ENCODE measurements at places on chromosomes 12 and 14. TPM values are rescaled to one million over a fixed set of nuclear protein-coding genes. Genes with fewer than 3 reads are reported as not detected.

Gene ORMDL2
- 28.5 TPM for total RNA-seq

GRCh38 chr14:28966416-28967233, 200.0 kb downstream of the FOXG1 start:
- DNase-seq = no peak

DNA sequence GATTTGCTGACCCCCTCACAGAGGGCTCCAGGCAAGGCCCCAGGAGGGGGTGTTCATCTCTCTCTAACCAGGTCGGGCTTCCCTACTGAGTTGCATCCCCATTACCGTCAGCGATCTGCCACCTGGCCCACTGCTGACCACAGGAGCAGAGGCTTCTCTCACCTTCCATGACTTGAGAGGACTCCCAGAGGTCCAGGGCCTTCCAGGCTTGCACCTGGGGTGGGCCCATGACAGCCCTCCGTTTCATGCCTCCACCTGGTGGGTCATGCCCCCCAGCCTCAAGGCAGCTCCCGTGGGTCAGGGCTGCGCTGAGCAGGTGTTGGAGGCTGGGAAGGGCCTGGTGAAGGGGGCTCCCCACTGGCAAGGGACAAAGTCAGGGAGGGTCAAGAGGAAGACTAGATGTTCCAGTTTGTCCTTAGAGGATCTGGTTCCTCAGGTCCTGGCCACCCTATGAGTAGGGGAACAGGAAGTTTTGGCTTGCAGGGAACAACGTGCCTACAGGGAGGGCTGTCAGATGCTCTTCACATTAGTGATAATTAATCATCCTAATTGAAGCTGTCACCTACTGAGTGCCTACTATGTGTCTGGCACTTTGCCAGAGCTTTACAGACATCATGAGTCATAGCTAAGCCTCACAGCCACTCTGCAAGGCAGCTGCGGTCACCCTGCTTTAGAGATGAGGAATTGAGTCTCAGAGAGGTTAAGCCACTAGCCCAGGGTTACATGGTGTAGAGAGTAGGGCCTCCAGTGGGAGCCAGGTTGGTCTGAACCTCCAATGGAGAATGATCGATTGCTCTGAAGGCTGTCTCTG, 13.8 kb downstream of the NFKBIA start:
- DNase-seq = no peak

Gene FERMT2
- total RNA-seq = 90.2 TPM

- DNase-seq = no peak
These were observed 72.0 kb upstream of the BBS10 start for GRCh38 chr12:76420222-76420621.
